ENCODE measurements at places on chromosomes 1 and 21.

GRCh38 chr1:109649491-109649914, 6.4 kb upstream of the GSTM4 start:
- DNase-seq, result no peak

DNA sequence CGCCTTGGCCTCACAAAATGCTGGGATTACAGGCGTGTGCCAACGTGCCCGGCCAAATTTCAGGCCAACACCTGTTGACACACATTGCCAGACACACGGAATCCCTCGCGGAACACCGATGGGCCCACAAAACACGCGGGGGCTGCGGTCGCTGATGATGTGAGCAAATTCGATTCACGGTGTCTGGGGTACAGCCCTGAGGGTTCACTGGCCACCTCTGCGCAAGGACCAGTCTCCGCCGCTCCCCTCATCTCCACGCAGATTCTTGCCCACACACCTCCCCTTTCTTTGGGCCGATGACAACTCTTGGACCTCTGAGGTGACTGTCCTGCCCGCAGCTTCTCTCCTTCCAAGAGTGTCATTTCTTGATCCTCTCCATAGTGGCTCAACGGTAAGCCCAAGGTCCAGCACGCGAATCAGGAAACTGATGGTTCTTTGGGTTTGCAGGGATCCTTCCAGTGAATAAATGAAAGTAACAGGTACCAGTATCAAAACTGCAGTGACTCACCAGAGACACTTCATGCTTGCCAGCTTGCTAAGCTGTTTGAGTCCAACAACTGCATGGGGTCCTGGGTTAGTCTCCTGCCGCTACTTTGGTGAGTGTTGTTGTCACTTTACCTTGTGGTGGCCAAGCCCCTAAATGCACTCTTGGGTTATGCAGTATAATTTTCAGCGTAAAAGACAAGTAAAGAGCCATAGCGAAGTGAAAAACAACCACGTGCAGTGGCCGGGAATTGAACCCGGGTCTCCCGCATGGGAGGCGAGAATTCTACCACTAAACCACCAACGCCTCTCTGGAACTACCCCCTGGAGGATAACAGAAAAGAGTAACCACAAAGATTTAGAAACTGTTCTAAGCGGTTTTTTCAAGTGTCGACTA, 11.0 kb upstream of the RNU1-3 start:
- DNase-seq, result peak; percentile 85

DNA sequence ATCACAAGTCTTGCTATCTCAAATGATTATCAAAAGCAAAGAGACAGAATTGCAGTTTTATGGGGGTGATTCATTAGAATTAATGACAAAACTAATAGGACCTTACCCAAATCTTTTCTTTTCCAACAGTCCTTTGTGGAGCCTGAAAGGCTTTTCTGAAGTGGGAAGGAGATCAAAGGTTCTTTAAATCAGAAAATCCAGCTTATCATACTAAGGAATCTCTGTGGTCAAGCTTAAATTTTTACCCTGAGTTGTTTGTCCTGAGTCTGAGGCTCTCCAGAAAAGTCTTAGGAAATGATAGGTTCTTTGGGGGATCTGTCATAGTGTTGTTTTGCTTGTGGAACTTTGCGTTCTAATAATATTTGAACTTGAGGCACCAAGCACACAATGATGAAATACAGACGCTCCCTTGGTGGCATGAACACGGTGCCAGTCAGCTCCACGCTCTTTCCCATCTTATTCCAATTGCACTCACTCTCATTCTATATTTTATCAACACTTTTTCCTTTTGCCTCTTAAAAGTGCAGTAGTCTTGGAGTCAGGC, 38.0 kb upstream of the COL24A1 start:
- no peak for DNase-seq

- DNase-seq, result no peak
Measured at GRCh38 chr1:1537626-1538250, 2.7 kb downstream of the TMEM240 start.

DNA sequence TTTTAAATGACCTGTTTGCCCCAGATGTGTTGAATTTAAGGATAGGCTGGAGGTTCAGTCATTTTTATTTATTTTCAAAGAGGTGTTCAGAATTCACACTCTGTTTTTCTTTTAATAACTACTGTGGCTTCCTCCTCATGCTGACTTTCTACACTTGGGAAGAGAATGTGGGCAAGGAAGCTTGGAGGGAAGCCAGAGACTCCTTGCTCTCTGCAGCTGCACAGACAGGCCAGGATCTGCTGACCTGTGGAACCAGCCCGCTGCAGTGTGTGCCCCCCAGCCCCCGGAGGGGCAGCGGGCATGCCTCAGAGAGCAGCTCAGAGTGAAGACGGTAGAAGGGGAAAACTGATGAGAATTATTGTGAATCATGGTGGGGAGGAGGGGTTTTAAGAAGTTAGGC, 16.9 kb downstream of the MGST3 start:
- DNase-seq, result no peak

DNA sequence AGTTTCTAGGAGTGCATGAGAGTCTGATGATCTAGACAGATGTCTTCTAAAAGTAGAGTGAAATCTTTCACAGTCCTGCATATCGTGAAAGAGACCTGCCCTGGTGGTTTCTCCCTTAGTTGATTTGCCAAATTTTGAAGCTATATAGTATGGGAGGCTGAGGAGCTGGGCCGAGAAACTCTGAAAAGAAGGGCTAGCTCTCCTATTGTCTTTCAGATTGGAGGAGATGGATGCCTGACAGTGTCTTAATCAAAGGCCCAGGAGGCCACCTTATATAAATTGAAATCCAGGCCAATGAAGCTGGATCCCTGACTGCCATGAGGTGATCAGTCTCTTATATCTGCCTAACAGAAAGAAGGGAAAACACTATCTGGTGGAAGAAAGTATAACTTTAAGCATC, 18.4 kb upstream of the CD84 start:
- no peak for DNase-seq

GRCh38 chr1:180988253-180988752, 34.4 kb downstream of the STX6 start:
- no peak for DNase-seq

GRCh38 chr1:224168859-224169380, 14.1 kb upstream of the DEGS1 start:
- peak; percentile 38 for DNase-seq

- DNase-seq, result no peak
Measured at GRCh38 chr1:240765732-240766363, 153.9 kb upstream of the GREM2 start.

DNA sequence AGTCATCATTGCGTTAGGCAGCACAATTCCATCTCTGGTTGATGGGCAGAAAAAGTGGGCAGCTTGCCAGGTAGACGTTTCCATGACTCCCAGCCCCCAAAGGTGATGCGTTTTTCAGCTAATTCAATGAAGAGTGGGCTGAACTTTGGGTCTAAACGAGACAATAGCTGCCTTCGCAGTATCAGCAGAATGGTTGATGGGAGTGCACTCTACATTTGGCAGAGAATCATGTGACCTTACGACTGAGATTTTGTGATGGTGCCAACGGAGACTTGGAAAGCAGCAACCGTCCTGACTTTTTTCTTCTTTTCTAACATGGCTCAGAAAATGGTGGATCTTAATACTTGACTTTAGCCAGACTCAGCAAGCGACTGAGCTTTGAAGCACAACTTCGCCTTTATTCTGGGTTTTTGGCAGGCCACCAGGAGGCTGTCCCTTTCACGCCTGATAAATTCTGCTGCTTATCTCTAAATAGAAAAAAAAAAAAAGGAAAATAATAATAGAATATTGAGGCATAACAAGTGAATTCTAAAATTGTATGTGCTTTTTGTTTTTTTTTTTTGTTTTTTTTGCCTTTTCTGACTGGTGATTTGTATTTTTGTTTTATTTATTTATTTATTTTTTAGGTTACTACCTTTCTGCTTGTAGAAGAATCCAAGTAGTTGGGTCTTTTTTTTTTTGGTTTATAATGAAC, 804.8 kb downstream of the USP25 start:
- no peak for DNase-seq

DNA sequence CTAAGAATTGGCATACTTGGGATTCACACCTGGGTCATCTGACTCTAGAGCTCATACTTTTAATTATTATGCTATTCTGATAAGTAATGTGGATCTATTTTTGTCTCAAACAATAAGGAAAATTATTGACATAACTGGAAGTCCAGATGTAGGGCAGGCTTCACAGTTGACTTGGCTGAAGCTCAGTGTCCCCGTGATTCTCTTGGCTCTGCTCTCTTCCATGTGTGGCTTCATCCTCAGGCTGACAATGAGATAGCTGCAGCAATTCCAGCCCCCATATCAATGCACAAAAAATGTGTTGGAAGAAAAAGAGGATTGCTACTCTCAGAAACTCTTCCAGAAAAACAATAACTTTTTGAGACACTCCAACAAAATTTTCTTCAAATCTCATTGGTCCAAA, 23.8 kb downstream of the HSD11B1 start:
- no peak for DNase-seq

- DNase-seq, result no peak
Measured at GRCh38 chr1:196380316-196380715, 227.9 kb downstream of the KCNT2 start.

- DNase-seq, result no peak
Measured at GRCh38 chr1:208979776-208980175, 603.7 kb upstream of the CAMK1G start.

DNA sequence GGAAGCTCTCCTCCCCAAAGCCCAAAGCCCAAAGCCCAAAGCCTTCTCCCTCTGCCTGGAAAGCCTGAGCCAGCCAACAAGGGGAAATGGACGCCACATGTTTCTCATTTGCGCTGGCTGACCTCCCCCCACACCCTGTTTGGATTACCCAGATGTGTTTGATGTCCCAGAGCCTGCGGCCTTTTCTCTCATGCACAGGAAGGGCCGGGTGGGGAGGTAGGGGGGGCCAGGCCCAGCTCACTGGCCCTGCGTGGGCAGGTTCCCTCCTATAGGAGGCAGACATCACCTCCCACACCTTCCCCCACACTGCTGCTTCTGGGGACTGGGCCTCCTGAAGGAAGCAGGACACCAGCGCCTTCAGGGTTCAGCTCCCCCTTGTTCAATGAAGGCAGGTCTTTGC, 116.3 kb downstream of the NAV1 start:
- DNase-seq, result no peak

- DNase-seq, result no peak
Measured at GRCh38 chr1:20873311-20873710, 86.2 kb upstream of the HP1BP3 start.

DNA sequence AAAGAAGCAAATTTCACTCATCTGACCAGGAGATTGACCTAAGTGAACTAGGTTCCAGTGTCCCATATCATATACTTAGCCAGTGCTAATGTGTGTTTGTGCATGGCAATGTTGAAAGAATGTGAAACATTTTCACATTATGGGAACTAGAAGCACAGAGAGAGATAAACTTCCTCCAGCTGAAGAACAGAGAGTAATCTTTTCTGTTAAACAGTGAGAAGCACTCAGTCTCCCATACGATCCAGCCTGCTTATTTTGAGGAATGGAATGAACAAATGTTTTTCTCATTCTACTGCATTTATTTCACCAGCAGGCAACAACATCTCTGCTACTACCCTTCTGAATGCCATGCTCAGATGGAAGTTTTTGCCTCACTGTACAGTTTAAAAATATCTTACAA, 170.5 kb downstream of the TTLL7 start:
- DNase-seq, result no peak

- DNase-seq, result no peak
Measured at GRCh38 chr1:223811634-223812101, 34.1 kb downstream of the TP53BP2 start.

GRCh38 chr1:38000529-38001455, 4.5 kb downstream of the FHL3 start:
- DNase-seq, result peak; percentile 22

DNA sequence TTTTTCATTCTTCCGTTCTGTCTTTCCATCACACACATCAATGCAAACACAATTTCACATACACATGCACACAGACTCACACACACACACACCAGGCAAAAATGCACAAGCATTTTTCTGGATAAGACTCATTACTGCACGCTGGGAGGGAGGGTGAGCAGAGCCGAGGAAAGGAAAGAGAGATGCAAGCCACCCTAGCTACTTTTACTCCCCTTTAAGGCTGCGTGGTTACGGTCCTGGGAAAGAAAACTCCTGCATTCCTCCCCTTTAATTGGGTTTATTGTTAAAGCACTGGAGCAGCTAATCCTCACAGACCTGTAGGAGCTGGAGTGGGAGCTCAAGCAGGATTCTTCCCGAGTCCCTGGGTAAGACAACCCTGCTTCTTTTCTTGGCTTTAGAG, at the start of gene CAMK1G:
CAMK1G (plus strand) TSS at position 307 of the 400 bp plus-strand sequence. CDS start 11,270 bp downstream, outside the sequence.
- DNase-seq, result no peak

- no peak for DNase-seq
Measured at GRCh38 chr1:157732755-157733154, 32.2 kb upstream of the FCRL3 start.

DNA sequence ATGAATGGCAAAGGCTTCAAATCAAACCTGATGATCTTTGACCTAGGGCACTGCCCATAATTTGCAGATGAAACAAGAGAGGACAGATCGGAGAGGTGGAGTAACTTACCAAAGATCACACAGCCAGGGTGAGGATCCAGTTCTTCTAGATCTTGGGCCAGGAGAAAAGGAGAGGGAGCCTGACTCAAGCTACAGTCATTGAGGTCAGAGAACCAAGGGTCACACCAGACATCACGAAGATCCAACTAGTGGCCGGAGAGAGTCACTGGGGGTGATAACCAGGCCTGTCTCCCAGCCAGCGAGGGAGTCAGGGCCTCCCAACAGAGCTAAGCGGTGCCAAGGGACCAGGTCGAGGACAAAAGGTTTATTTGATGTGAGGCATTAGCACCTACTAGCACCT, 115.0 kb downstream of the RIPK4 start:
- no peak for DNase-seq

GRCh38 chr1:181112071-181112929, 23.8 kb downstream of the IER5 start:
- no peak for DNase-seq

GRCh38 chr1:54545916-54546635, 2.0 kb upstream of the ACOT11 start:
- no peak for DNase-seq

GRCh38 chr1:204829133-204829825, 41.4 kb upstream of the NFASC start:
- no peak for DNase-seq

DNA sequence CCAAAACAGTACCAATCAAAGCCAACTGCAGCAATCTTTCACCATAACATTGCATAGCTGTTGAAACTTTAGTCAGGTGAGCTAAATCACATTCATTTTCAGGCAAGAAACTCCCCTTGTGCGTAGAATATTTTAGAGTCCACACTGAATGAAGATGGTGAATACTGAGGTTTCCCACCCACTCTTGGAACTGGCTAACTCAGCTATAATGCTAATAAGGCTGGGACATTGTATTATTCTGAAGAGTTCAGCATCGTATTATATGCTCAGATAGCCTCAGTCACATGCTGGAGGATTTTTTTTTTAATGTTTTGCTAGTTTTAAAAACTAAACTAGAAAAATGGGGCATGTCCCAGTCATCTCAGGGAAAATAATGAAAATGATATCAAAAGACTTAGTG, 352.3 kb upstream of the FMN2 start:
- DNase-seq, result no peak
